Caki2 (cell line): ENCODE measurements at places on chromosomes 2 and 18. TPM values are rescaled to one million over a fixed set of nuclear protein-coding genes. Genes with fewer than 3 reads are reported as not detected.

Gene IGFBP5
- total RNA-seq: 0.07 and 0.26 TPM in 2 replicates

Gene SIGLEC15
- total RNA-seq: 0.07 and 2.2 TPM in 2 replicates

Gene LYG1
- total RNA-seq: not detected in 2 replicates

Gene GPBAR1
- 0.12 TPM in 1 of 2 replicates, not detected in the other for total RNA-seq

Gene TNFAIP6
- total RNA-seq: 4.3 and 5.3 TPM in 2 replicates

Gene UCN
- 2.2 and 5.3 TPM in 2 replicates for total RNA-seq

Gene DLGAP1
- 0.14 TPM in 1 of 2 replicates, not detected in the other for total RNA-seq

Gene MIB1
- 25.4 and 45.7 TPM in 2 replicates for total RNA-seq

Gene LYG2
- not detected in 2 replicates for total RNA-seq

Gene SPTBN1
- 96.7 and 110 TPM in 2 replicates for total RNA-seq

Gene ZNF385B
- total RNA-seq: not detected in 2 replicates

Gene NYAP2
- not detected in 2 replicates for total RNA-seq

Gene NPPC
- not detected in 2 replicates for total RNA-seq
